ENCODE measurements at places on chromosomes 3 and 15. TPM values are rescaled to one million over a fixed set of nuclear protein-coding genes. Genes with fewer than 3 reads are reported as not detected.

DNA sequence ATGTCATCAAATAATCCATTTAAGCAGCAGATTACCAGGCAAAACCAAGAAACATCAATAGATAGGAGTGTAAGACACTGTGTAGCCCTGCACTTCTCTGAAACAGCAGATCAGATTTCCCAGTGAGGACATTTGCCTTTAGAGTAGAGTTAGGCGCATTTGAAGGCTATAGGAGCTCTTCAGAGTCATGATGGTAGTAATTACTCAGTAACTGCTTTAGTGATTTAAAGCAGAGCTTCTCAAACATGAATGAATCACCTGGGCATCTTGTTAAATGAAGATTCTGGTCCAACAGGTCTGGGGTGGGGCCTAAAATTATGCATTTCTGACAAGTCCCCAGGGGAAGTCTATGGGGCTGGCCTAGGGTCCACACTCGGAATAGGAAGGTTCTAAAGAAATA is 36.9 kb downstream of the THRB start:
- no peak for DNase-seq

DNA sequence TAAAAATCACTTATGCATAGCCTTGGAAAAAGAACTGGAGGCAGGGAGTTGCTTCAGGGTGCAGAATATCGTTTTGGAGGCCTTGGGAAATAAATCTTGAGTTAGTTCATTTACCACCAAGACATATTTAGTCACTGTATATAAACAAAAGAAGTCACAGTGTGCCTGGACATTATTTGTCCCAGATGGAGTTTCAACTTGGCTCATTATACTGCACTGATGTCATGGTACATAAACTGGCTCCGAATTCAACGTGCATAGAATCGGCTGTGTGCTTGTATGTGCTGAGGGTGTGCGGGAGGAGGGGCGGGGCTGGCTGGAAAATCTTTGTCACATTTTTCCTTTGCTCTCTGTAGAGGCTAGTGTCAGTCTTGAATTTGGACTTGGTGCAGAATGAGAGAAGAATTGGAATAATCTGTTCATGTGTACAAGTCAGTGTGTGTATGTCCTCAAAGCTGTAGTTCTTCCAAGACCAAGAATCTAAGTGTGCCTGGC is 86.6 kb downstream of the FNDC3B start:
- DNase-seq = no peak

- no peak for DNase-seq
Measured at GRCh38 chr15:93758824-93759223, 472.5 kb upstream of the MCTP2 start.

- no peak for DNase-seq
Measured at GRCh38 chr3:151305775-151306151, 10.9 kb downstream of the GPR87 start.

Gene SELENOS
- 49.2 TPM for total RNA-seq

- DNase-seq = no peak
Measured at GRCh38 chr3:23760871-23761373, 44.8 kb upstream of the UBE2E1 start.

GRCh38 chr3:23422517-23422851 is 219.4 kb downstream of the UBE2E2 start:
- no peak for DNase-seq

GRCh38 chr3:28290863-28291300 is 49.5 kb downstream of the CMC1 start:
- no peak for DNase-seq

Gene PCLAF
- total RNA-seq = 4.2 TPM

DNA sequence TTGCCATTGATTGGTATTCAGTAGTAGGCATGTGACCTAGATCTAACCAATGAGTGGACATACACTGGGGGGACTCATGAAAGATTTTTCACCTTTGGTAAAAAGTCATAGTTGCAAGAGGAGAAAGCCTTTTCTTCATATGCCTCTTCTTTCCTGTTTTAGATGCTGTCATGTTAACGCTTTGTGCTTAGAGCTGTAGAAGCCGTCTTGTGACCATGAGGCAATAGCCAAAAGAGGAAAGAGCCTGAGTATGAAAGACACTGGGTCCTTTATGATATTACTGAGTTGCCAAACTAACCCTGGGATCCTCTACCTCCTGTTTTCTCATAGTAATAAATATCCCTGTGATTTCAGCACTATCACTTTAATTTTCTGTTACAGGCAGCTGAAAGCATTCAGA is 396.0 kb downstream of the FHIT start:
- DNase-seq = no peak

- DNase-seq = no peak
Measured at GRCh38 chr3:177080122-177080521, 117.2 kb downstream of the TBL1XR1 start.

Gene CTXND1
- 4.8 TPM for total RNA-seq

Gene SUCNR1
- total RNA-seq = 2.3 TPM

Gene KNG1
- 432 TPM for total RNA-seq

Gene PEX11A
- 12.0 TPM for total RNA-seq

- DNase-seq = no peak
Measured at GRCh38 chr3:43921056-43921648, 230.4 kb downstream of the ABHD5 start.

GRCh38 chr3:102979682-102980354 is 545.0 kb downstream of the ZPLD1 start:
- DNase-seq = no peak

DNA sequence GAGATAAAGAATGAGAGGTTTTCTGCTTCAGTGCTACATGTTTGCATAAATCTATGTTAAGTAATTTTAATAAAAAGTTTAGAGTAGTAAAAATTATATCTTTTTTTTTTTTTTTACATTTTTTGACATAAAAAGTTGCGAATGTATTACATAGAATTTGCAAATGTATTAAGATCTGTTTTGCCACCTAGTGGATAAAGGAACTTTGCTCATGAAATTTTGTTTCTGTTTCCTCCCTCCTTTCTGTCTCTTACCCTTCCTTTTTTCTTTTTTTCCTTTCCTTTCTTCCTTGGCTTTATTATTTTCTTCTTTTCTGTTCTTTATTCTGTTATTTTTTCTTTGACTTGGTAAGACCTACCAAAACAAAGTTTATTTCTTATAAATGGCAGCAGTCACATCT is 58.5 kb upstream of the UTS2B start:
- DNase-seq = no peak

DNA sequence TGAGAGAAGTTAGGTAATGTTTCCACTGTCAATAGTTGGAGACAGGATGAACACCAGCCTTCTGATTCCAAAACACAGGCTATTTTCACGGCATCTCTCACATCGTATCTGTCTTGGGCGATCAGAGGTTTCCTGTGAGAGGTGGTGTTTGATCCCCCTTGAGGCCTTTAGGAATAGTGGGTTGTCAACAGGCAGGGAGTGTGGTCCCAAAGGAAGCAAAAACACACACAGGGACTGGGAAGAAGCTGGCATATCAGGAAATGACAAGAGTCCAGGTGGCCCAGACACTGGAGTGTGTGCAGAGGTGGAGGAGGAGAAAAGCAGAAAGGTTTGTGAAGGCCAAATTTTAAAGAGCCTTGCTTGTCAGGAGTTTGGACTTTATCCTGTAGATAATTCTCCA is 6.6 kb upstream of the MAGEF1 start:
- no peak for DNase-seq

DNA sequence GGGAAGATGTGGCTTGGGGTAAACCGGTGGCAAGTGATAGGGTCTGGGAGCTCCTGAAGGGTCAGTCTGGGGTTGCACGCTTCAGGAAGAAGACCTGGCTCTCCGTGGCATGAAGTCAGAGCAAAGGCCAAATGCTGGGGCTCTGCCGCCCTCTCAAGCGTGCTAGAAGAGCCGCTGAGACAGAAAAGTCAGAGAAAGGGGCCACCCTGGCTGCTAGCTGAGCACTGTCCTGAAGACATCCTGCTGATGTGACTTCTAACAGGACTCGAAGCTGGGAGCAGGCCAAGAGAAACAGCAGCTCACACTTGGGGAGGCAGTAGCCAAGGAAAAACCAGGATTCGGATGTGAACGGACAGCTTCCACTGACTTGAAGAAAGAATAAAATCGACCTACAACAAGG is 270.4 kb downstream of the OCA2 start:
- no peak for DNase-seq

DNA sequence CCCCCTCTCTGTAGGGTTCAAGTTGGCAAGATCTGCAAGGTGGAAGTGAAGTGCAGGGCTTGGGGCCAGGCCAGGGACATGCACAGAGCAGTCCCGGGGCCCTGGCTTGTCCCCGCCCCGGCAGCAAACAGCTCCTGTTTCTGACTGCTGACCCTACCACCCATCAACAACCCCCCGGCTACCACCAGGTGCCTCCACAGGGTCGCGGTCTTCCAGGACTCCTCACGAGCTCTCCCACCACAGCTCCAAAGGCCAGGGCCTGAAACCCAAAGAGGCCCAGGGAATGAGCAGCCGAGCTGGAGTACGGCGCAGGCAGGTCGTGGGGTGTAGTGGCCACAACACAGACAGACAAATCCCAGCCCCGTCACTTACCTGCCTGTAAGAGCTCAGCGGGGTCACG is 121.3 kb upstream of the SMAD3 start:
- DNase-seq = no peak

Gene CHRM5
- total RNA-seq = not detected

GRCh38 chr15:66288551-66289185 is 4.7 kb upstream of the DIS3L start:
- DNase-seq = no peak

Gene ECT2
- 2.4 TPM for total RNA-seq

GRCh38 chr3:50408443-50408944 is 49.2 kb upstream of the TMEM115 start:
- no peak for DNase-seq

DNA sequence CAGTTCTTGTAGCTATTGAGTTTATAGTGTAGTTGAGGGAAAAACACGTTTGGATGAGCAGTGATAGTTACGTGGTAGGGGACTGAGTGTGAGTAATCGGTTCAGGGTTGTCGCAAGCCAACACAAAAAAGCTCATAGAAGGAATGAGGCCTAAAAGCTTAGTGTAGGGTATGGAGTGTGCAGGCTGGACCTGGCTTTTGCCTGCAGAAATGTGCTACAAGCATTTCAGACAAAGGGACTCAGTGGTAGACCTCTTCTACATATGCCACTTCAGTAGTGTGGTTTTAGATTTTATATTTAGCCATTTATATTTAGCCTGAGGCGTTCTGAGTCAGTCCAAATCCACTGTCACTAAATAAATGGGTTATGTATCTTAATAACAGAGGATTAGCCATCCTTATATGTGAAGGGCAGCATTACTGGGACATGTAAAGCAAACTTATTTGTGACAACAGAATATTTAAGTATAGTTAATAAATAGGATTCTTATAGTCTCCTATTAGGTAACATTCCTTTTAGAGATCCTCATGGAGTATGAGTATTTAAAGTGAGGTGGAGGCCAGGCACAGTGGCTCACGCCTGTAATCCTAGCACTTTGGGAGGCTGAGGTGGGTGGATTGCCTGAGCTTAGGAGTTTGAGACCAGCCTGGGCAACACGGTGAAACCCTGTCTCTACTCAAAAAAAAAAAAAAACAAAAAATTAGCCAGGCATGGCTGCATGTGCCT is 21.8 kb downstream of the ATP2C1 start:
- no peak for DNase-seq

DNA sequence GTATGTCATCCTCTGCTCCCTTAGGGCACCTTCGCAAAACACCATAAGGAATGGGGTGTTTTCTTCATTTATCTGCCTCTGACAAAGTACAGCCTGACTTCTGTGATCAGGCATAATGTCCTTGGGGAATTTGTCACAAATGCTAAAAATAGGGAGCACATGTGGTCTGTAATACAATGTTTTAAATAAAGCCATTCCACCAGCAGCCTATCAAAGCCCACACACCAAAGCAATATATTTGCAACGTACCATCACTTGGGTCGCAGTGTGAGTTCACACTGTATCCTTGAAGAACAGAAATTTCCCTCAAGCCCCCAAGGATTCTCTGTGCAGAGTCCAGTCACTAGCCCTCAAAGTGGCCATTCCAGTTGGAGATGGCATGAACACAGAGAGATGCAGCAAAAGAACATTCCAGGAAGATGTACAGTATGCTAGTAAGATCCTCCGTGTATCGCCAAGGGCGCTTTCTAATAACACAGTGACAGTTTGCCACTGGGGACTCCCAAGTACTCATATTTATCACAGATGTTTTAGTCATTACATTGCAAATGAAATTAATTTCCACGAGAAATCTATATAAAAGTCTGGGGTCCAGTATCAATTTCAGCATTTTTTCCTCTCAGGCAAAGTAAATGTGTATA is 246.7 kb downstream of the MCTP2 start:
- no peak for DNase-seq

DNA sequence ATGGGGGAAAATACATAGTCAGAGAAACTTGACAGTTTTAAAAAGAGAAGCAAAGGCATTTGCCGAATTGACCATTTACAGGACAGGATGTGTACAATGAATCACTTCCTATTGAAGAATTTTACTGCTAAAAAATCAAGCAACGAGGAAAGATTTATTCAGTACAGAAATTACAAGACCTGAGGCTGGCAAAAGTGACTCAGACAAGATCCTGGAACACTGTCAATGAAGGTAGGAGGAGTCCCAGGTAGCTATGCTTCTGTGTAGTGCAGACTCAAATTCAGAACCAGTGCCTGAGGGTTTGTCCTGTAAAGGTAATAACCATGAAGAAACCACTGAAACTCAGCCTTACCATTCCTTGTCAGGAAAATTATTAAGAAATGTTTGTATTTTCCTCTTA is 120.9 kb downstream of the ZMAT3 start:
- DNase-seq = no peak

Gene NR2E3
- not detected for total RNA-seq

DNA sequence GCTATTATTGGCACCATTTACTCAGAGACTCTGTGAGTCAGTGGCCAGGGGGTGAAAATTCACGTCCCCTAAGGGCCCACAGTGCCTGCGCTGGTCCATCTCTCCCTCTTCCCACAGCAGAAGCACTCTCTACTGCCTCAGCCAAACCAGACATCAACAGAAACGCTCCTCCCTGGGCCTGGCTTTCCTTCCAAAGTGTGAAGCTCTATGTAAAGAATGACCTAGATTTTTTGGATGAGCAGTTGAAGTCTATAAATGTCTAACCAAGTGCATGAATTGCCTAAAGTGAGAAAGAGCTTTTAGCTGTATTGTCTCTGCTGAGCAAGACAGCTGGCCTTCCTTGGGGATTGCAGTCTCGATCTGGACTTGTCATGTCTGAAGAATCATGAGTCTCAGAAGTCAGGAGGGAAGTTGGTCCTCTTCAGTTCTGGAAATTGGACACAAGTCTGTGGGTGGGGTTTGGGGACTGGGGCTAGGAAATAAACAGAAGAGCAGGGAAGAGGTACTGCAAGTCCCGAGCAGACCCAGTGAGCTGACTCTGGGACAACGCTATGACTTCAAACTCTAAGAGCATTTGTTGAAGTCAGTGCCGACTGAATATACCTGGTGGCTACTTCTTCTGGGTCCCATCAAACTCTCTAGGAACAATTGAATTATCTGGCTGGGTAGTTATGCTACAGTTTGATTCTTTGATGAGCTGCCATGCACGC is 29.0 kb downstream of the RASGRP1 start:
- no peak for DNase-seq

Gene IDH2
- total RNA-seq = 291 TPM

DNA sequence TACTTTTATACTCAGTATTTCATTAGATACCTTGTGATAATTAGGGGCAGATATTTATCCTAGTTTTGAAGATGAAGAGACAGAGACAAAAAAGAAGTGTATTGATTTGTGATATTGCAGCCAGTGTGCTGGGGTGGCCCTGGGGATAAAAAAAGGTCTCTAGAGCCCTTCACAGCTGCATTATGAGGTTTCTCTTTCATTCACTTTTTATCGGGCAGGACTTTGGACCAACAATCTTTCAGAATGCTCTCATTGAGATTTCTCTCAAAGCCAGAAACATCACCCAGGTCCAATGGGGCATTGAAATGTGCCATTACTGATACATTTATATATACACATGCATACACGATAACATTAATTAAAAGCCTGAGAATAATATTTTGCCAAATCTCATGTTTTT is 20.5 kb upstream of the SELENOT start:
- DNase-seq = no peak

GRCh38 chr15:85463976-85464375 is 83.6 kb downstream of the AKAP13 start:
- no peak for DNase-seq

Gene CCR8
- not detected for total RNA-seq

All from right lobe of liver (tissue), 6 donors.